ENCODE measurements at places on chromosomes 5 and 9. TPM values are rescaled to one million over a fixed set of nuclear protein-coding genes. Genes with fewer than 3 reads are reported as not detected.

GRCh38 chr5:20536813-20537212, 548.8 kb upstream of the CDH18 start:
- no peak for DNase-seq

Gene CCDC187
- not detected for total RNA-seq

GRCh38 chr5:52893863-52894262, 95.3 kb upstream of the ITGA2 start:
- no peak for DNase-seq

Gene WNT8A
- not detected for total RNA-seq

Gene IL5
- not detected for total RNA-seq

GRCh38 chr9:107478805-107479204, 10.8 kb downstream of the KLF4 start:
- DNase-seq, result no peak

- no peak for DNase-seq
Measured at GRCh38 chr5:66807743-66808142, 211.6 kb downstream of the MAST4 start.

Gene GPR21
- total RNA-seq, result 1.6 TPM

DNA sequence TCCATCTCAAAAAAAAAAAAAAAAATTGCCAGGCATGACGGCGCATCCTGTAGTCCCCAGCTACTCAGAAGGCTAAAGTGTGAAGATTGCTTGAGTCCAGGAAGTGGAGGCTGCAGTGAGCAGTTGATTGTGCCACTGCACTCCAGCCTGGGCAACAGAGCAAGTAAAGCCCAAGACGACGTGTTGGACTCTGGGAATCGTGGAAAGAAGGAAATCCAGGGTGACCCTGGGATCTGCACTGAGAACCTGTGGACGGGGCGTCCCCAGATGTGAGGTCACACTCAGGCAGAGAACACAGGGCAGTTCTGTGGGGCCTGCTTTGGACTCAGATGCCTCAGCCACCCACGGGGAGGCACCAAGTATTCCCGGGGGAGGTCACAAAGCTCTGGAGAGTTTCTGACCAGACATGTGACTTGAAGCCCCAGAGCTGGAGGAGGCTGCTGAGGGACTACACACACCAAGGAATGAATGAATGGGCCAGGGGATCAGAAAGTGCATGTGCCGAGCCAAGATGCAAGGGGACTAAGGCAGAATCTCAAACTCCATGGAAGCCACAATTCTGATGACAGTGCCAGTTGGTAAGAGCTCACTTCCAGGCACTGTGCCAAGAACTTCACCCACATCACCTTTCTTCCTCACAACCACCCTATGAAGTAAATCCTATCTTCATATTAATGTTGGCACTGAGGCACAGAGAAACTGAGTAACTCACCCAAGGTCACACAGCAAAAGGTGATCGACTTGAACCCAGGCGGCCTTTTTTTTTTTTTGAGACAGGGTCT, 12.9 kb downstream of the DYNC2I2 start:
- no peak for DNase-seq

- DNase-seq, result no peak
Measured at GRCh38 chr5:53023969-53024368, 34.8 kb downstream of the ITGA2 start.

Gene ZDHHC11B
- 31.2 TPM for total RNA-seq

DNA sequence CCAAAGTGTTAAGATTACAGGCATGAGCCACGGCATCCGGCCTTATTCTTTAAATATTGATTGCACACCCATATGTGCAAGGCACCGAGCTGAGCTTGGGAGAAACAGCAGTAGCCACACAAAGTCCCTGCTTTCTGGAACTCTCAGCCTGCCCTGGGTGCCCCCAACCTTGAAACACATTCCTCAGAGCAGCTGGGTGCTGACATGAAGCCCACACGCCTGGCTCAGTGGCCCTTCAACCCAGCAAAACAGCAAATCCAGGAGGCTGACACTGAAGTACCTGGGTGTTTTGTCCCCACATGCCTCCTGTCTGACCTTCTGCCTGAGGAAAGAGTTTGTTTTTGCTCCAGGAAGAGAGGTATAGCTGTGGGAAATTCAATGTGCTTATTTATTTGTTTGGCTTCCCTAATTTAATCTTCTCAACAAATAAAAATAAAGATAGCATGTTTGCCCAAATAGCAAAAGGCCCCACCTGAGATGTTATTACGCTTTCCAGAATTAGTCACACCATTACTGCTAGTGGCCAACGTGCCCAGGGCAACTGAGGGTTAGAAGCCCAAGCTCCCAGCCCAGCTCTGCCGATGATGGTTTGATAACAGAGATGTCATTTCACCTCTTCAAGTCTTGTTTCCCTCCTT, 13.4 kb upstream of the TCOF1 start:
- no peak for DNase-seq

- DNase-seq, result no peak
Measured at GRCh38 chr5:133285583-133286021, 233.8 kb downstream of the HSPA4 start.

DNA sequence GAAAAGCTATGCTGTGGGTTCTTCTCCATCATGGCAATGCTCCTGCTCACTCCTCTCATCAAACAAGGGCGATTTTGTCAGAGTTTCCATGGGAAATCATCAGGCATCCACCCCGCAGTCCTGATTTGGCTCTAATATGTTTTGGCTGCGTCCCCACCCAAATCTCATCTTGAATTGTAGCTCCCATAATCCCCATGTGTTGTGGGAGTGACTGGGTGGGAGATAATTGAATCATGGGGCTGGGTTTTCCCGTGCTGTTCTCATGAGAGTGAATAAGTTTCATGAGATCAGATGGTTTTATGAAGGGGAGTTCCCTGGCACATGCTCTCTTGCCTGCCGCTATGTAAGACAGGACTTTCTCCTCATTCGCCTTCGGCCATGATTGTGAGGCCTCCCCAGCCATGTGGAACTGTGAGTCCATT, 163.8 kb downstream of the GADD45G start:
- DNase-seq, result no peak

GRCh38 chr9:99724640-99725039, 97.0 kb upstream of the NR4A3 start:
- no peak for DNase-seq

- no peak for DNase-seq
Measured at GRCh38 chr9:128128836-128129590, 1.5 kb upstream of the PTGES2 start.

DNA sequence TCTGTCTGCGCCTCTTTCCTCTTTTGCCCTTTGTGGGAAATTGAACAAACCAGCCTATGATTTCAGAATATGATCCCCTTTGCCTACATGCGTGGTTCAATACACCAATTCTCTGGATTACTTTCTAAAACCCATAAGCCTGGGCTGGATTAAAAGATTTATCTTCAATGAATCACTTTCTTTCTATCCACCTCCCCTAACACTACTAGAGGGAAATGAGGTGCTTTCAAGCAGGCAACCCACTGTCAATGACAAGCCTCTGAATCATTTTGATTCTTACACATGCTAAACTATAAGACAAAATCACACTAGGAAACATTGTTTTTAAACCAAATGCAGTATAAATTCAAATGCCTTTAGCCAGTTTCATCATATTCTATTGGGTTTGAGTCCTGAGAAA, 257.5 kb downstream of the AGTPBP1 start:
- DNase-seq, result no peak

- no peak for DNase-seq
Measured at GRCh38 chr9:25397746-25398145, 280.5 kb downstream of the TUSC1 start.

Measured in T-helper 17 cell (primary cell).